Thyroid gland (tissue), 4 donors: ENCODE measurements at places on chromosomes 7 and 10.

DNA sequence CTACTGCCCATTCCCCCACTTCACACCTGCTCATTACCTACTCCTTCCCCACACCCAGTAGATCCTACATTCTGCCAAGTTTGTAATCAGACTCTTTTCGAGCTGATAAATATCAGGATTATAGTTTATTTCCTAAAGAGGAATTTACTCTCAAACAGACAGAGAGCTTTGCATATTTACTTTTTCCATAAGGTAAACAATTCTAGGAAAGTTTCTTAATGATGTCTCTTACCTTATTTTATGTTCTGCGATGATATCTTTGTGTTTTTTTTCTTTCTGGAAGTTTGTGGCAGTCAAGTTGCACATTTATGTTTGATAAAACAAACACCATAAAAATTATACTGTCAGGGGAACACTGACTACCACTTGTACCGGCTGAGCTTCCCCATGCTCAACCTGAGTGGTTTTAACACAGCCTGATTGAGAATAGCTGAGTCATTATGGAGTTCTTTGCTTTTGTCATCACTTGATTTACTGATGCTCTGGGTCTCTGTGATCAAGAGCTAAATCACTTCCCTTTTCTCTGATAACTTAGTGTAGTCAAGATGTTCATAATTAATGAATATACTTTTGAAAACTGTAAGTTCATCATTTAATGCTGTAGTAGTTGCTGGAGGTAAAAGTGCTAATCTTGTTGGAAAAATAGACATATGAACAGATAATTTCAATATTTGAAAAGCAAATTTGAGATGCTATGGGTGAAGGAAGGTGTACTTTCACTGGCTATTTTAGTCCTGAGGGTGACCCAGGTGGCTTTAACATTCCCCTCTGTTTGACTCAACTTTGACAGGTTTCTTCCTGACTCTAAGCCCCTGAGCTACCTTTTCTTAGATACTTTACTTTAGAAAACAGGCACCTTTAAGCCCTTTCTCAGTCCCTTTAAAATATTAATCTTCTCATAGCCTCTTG is 1034.5 kb upstream of the LRRTM3 start:
- DNase-seq, result peak; percentile 4

GRCh38 chr7:37482953-37483352 is 34.3 kb upstream of the ELMO1 start:
- no peak for DNase-seq

- DNase-seq, result no peak
Measured at GRCh38 chr10:2077231-2077630, 339.9 kb upstream of the ADARB2 start.

DNA sequence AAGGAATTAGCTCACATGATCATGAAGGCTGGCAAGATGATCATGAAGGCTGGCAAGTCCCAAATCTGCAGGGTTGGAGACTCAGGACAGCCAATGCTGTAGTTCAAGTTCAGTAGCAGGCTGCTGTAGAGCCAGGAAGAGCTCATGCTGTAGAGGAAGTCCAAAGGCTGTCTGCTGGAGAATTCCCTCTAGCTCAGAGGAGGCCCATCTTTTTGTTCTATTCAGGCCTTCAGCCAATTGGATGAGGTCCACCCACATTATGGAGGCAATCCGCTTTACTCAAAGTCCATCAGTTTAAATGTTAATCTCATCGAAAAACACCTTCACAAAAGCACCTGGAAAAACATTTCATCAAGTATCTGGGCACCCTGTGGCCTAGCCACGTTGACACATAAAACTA is 24.8 kb upstream of the FAM171A1 start:
- DNase-seq, result no peak

GRCh38 chr7:107501593-107501992 is 31.7 kb downstream of the GPR22 start:
- DNase-seq, result no peak

GRCh38 chr10:130962240-130963051 is 349.1 kb downstream of the TCERG1L start:
- DNase-seq, result no peak

GRCh38 chr10:110263164-110263563 is 41.6 kb downstream of the SMNDC1 start:
- DNase-seq, result no peak

GRCh38 chr7:49773936-49774458 is 559 bp downstream of the VWC2 start:
- DNase-seq, result peak; percentile 5

DNA sequence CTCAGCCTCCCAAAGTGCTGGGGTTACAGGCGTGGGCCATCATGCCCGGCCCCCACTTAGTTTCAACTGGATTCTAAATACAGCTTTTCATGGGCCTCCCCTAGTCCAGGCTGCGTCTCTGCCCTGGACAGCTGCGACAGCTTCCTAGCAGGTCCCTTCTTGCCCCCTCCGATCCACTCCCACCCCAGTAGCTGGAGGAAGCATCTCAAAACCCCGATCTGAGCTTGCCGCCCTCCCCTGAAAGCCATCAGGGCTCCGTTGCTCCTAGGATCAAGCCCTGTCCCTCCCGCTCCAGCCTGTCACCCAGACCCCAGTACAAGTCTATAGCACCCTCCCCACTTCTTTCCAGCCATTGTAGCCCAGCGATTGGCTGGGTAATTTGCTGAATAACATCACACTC is 64.5 kb downstream of the VWA2 start:
- DNase-seq, result no peak

GRCh38 chr7:35420656-35421055 is 166.8 kb upstream of the TBX20 start:
- no peak for DNase-seq

- DNase-seq, result no peak
Measured at GRCh38 chr7:4602905-4603842, 78.9 kb upstream of the FOXK1 start.

- no peak for DNase-seq
Measured at GRCh38 chr10:47406548-47406869, 22.4 kb upstream of the ZNF488 start.
